ENCODE measurements at places on chromosomes 3 and 15.
A peak's percentile ranks its signal among the peaks of the same experiment; 100 is the strongest.

DNA sequence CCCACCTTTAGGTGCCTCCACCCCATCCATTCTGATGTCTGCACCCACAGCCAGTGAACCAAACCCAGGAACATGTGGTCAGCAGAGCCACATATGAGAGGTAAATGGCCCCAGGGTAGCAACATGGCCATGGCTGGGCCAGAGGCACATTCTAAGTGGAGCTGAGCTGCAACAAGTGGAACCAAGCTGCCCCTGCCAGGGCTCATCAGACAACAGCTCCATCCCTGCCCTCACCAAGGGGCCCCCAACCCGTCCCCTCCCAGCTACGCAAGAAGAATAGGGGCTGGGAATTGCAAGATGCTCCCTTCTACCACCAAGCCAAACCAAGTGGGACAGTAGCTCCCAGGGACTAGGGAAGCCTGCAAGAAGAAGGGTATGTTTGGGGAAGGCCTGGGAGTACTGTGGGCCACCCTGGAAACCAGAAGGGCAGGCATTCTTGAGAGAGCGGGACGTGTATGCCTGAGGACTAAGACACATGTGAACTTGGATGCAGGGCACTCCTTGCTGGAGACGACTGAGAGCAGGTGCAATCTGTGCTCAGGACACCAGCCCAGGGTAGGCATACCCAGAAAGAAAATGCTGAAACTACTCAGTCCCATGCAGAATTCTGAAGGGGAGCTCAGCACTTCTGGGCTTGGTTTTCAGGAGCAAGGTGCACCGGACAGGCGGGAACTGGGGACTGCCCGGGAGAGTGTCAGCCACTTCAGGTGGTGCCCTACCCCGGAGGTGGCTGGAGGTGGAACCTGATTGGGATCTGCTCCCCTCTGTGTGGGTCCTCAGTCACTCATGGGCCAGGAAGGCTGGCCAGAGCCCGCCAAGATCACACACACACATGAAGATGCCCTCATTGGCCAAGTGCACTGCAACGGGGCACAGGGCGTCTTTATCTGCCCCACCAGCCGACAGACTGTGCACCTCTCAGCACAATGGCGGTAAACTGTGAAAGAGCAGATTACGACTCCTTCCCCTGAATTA, 9.5 kb downstream of the MYL3 start:
- DNase-seq, result no peak

DNA sequence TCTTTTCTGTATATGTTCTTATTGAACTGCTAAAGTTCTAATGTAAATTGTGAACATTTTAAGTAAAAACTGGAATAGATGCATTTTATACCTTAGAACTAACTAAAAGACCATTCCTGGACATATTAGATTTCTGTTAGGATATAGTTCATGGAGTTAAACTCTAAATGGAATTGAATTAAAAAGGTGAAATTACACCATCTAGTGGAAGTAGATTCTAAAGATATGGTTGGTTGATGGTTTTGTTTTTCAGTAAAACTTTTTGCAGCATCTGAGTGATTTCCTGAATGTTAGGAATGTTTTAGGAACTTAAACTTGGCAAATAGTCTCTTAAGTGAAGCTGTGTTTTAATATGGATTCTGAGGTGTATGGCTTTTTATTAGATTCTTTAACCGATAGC, 96.8 kb downstream of the SLMAP start:
- DNase-seq, result no peak

DNA sequence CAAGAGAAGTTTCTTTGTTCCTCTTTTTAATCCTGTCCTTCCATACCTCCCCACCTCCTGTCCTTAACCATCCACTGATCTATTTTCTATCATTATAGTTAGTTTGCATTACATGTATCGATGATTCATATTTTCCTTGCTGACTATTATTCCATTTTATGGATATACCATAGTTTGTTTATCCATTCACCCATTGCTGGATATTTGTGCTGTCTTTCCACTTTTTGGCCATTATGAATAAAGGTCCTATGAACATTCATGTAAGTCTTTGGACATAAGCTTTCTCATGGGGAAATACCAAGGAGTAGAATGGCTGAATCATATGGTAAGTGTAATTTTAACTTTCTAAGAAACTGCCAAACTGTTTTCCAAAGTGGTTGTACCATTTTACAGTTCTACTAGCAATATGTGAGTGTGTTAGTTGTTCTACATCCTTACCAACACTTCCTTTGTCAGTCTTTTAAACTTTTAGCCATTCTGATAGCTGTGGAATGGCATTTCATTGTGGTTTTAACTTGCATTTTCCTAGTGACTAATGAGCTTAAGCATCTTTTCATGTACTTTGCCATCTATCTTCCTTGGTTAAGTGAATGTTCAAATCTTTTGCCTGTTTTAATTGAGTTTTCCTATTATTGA, 11.7 kb downstream of the ATP6V1A start:
- DNase-seq, result peak; percentile 52

DNA sequence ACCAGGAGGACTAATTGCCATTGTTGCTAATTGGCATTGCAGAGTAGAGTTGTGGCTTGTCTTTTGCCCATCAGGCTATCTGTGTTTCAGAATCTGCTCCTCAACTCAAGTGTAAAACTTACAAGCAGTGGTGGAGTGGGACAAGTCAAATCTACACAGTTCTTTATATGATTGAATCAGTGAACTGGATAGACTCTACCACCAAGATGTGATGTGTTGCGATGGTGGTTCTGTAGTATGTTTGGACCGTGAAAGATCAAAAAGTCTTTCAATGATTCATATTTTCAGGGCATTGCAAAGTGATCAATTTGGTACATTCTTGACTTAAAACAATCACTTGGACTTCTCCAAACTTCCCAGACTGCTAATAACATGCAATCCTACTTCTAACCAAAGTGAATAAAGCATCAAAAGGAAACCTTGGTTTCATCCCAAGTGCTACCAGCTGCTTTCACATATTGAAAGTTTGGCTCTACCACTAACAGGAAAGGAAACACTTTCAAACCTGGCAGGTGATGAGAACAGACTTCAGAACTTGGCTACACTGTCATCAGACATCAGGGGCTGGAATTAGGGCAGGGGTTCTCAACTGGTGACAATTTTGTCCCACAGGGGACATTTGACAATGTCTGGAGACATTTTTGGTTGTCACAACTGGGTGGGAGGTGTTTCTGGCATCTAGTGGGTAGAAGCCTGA, 844.7 kb upstream of the CFAP20DC start:
- DNase-seq, result no peak

- DNase-seq, result no peak
Measured at GRCh38 chr3:138625707-138626365, 17.3 kb downstream of the FAIM start.

- peak; percentile 68 for DNase-seq
Measured at GRCh38 chr3:60932643-60933042, 318.6 kb downstream of the FHIT start.

DNA sequence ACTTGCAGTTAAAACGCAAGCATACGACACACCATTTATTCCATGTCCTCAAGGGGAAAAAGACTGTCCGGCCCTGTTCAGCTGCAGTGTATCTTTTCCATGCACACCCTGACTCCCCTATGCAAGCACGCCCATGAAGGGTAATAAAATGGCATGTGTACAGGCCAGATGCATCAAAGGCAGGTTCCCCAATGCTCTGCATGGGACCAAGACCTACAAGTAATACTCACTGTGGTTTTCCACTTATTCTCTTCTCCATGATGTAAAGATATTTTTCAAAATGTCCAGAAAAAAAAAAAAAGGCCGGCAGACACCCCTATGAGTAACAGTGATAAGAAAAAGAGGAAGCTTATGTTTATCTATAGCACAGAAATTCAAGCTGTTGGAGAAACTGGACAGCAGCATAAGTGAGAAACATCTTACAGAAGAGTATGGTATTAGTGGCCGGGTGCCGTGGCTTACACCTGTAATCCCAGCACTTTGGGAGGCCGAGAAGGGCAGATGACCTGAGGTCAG, 70.8 kb downstream of the MCF2L2 start:
- DNase-seq, result no peak

DNA sequence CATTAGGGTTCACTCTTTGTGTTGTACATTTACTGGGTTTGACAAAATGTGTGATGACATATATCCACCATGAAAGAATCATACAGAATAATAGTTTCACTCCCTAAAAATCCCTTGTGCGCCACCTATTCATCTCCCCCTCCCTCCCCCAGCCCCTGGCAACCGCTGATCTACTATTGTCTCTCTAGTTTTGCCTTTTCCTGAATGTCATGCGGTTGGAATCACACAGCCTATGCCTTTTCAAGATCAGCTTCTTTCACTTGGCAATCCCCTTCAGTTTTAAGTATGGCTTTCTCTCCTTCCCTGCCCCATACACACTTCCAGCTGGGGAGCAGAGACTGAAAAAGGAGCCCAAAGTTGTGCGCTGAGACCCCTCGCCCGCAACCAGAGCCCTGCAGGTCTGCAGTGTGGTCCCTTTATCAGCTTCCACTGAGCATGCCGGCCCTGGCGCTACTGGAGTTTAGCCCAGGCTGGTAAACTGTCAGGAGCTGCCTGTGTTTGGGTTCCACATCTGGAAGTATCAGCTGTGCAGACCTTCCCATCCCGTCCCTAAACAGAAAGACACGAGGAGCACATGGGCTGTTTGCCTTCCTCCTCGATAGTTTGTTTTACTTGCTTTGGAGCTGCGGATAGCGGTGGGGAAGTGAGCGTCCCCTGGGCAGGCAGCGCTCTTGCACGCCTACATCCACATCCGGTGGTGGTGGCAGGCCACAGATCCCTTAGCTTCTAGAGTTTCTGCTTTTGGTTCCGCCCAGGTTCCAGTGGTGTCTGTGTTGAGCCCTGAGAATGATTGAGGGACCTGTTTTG, 12.3 kb downstream of the BOC start:
- DNase-seq, result peak; percentile 68

DNA sequence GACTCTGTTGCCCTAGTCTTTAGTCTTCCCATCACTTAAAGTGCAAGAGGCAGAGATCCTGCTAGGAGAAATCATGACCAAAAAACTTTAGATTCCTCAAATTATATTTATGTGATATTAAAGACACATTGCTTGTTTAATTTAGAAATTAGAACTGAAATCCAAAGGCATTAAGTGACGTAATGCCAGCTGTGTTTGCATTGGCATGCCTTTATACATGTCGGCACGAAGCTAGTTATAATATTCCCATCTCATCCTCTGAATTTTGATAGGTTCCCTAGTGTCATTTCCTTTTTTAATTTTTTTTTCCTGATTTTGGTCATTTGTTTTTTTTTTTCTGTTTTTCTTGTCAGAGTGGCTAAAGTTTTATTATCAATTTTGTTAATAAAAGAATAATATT, 203.5 kb upstream of the ZBTB20 start:
- DNase-seq, result no peak

DNA sequence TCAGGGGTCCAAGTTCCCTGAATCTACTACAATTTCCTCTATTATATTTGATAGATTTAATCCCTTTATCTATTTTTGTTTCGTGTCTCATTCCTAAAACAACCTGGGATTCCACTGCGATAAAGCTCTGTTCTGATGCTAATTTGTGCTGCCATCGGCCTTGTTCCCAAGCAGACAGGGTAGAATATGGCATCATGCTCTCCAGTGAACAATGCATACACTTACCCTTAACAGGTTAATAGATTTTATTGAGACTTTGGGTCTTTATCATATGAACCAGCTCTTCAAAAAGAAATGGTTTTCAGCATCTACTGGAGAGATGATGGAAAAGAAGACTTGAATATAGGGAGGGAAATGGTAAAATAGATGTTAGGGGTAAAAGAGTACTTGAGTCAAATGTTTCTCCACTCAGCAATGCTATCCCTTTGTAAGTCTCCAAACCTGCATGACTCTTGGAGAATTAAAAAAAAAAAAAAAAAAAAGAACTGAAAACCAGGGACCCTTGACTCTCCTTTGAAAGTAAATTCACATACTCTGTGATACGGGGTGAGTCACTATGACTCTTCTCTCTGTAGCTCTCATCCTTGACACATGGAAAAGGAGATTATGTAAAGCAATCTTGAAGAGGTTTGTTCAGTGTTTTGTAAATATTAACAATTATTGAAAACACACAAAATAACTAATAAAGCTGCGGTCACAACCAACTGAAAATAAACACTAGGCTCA, 268.8 kb downstream of the ZBTB20 start:
- DNase-seq, result peak; percentile 52

DNA sequence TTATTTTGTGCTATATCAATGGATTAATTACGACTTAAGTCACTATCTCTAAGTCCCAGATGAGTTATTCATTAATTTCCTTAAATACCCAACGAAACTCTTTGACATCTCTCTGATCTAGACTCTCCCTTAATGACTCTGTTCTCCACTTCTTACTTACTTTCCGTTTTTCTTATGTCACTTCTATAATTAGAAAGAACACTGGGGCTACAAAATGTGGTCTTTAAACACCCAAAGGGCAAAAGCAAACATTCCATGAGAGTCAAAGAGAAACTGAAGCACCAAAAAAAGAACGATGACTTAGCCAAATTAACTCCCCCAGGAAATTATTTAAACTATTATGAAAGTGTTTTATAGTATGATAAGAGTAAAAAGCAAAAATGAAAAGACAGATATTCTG, 166.4 kb upstream of the UBE2E2 start:
- no peak for DNase-seq

DNA sequence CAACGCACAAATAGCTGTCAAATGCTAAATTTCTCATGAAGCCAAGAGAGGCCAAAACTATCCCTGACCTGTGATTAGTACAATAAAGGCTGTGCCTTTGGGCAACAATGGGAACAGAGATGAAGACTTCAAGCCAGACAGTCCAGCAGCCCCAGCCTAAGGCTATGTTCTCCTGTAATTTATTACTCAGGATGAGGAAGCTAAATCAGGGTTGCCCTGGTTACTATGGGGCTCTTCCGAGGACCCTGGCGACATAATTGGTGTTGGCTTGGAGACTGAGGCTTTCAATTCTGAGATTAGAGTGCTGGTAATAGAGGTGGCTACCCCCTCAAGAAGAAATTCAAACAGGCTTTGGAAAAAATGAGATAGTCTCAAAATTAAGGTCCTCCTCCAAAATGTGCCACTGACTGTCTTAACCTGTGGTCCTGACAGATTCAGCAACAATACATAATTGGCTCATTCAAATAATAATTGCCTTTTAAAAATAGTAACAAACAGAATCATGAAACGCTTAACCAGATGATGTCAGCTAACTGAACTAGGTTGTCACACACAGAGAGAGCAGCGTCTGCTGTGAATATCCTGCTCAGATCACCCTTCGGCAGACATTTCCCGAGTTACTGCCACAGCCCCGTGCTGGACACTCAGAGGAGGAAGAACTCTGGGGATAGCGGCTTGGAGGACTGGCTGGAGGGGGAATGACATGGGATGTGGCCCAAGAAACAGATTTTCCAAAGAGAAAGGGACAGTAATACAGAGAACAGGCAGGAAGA, 43.0 kb downstream of the NSMCE3 start:
- DNase-seq, result no peak

GRCh38 chr3:194328053-194328657, 23.0 kb downstream of the CPN2 start:
- no peak for DNase-seq

GRCh38 chr3:159583662-159584061, 405.0 kb upstream of the IL12A start:
- no peak for DNase-seq

DNA sequence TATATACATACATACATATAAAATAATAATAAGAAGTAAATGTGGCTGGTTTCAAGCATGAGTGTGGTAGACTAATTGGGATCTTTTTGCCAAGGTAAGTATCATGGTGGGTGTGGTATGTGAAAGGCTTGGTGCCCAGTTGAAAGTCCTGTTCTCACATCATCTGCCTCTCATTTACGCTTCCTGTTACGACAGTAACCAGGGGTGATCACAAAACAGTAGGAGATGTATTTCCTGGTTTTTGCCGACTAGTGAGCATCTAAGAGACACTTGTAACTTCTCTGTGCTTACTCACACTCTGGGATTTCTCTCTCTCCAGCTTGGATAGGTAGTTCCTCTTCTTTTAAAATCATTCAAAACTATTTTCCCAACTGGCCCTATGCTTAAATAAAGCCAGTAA, 1028.3 kb upstream of the NR2F2 start:
- DNase-seq, result no peak

GRCh38 chr15:79357566-79357965, 46.7 kb downstream of the TMED3 start:
- peak; percentile 53 for DNase-seq

All from suppressor macrophage treated with lipopolysaccharide for 1 hour (primary cell).